ENCODE measurements at places on chromosomes 6 and 20.

DNA sequence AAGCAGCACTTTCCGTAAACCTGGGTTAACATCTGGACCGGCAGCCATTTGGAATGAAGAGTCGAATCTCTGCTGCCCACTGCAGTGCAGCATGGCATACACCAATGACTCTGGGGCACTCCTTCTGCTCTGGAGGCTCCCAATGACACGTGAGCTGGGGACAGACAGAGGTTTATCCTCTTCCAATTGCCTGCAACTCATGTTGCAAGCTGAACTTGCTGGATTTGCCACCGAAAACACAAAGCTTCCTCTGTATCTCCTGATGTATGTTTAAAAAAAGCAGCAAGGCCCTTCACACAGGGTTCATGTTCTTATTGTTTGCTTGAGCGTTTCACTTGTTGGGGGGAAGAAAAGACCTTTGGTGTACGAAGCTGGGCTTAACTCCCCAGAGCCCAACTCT, 10.8 kb downstream of the NCOA5 start:
- no peak for DNase-seq

DNA sequence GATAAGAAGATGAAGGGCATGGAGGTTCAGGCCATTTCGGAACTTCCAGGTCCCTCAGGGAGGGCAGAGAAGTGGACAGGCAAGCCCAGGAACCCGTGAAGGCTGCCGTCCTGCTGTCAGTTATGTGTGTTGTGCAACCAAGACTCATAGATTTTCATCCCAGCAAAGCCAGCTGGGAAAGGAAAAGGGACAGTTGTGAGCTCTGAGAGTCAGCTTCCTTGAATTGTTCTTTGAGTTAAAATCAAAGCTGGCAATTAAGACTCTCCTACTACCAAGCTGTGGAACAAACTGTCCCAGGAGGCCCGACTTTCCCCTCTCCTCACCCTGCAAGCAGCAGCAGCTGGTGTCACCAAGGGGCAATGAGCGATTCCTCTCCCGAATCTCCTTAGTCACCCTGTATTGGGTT, 46.3 kb upstream of the IYD start:
- no peak for DNase-seq

GRCh38 chr6:33641602-33642001, 20.5 kb downstream of the ITPR3 start:
- no peak for DNase-seq

GRCh38 chr20:46621492-46621891, 29.8 kb downstream of the SLC13A3 start:
- DNase-seq = no peak
